ENCODE measurements at places on chromosomes 13 and 19. TPM values are rescaled to one million over a fixed set of nuclear protein-coding genes. Genes with fewer than 3 reads are reported as not detected.

Gene ZNF726
- total RNA-seq: 0.83 TPM

Gene ALDH16A1
- 16.5 TPM for total RNA-seq

Gene CALR3
- not detected for total RNA-seq

Gene ZNF222
- total RNA-seq: 4.8 TPM

Gene LPAR6
- 3.1 TPM for total RNA-seq

Gene TIMM29
- total RNA-seq: 44.0 TPM

Gene CRX
- total RNA-seq: not detected

Gene UNC13A
- total RNA-seq: under 0.01 TPM

Gene CGB8
- total RNA-seq: not detected

Gene ZNF865
- 3.5 TPM for total RNA-seq

Gene CGB3
- total RNA-seq: not detected

Gene PDE4A
- 6.3 TPM for total RNA-seq

Gene SIGLEC5
- total RNA-seq: not detected

Gene LILRA1
- total RNA-seq: not detected

Gene ZGLP1
- total RNA-seq: 0.29 TPM

Gene EDNRB
- 48.1 TPM for total RNA-seq

Gene WDR87
- under 0.01 TPM for total RNA-seq

Gene TMEM147
- total RNA-seq: 56.6 TPM

Gene ZNF570
- 13.2 TPM for total RNA-seq

Gene KLK8
- total RNA-seq: not detected

Gene CYP2A6
- total RNA-seq: not detected

Gene SIGLEC9
- total RNA-seq: not detected

Gene CELF5
- total RNA-seq: 0.17 TPM
